ENCODE measurements at places on chromosomes 1 and 21.

DNA sequence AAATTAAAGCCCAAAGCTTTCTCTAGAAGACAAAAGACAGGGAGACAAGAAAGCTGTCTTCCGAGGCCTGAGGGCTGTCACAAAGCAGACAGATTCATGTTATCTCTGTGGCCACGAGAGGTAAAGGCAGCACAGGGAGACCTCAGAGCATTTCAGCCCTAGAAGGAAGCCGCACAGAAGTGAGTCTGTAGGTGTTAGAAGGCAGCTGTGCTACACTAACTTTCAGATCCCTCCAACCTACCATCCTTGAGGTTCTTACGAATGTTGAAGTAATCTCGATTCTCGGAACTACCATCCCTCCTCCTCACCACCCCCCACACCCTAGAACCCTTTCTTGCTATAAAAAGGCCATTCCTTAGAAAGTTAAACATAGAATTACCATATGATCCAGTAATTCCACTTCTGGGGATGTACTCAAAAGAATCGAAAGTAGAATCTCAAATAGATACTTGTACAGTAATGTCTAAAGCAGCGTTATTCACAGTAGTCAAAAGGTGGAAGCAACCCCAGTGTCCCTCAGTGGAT, 21.5 kb upstream of the LYST start:
- DNase-seq: no peak

GRCh38 chr1:185512442-185512841, 195.4 kb upstream of the IVNS1ABP start:
- no peak for DNase-seq

- no peak for DNase-seq
Observed at GRCh38 chr1:187634940-187635339, 806.2 kb downstream of the PLA2G4A start.

DNA sequence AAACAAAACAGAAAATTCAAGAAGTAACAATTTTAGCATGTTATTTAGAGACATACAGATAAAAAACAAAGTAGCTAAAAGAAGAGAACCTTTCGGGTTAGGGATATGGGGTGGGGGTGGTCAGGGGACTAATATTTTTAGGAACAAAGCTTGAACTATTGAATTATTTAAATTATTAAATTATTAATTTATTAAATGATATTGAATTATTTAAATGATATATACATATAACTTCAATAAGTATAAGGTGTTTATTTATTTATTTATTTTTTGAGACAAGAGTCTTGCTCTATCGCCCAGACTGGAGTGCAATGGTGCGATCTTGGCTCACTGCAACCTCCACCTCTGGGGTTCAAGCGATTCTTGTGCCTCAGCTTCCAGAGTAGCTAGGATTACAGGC, 36.0 kb downstream of the EIF2B3 start:
- DNase-seq: no peak

GRCh38 chr1:54114001-54114400, 38.8 kb downstream of the CDCP2 start:
- DNase-seq: no peak

DNA sequence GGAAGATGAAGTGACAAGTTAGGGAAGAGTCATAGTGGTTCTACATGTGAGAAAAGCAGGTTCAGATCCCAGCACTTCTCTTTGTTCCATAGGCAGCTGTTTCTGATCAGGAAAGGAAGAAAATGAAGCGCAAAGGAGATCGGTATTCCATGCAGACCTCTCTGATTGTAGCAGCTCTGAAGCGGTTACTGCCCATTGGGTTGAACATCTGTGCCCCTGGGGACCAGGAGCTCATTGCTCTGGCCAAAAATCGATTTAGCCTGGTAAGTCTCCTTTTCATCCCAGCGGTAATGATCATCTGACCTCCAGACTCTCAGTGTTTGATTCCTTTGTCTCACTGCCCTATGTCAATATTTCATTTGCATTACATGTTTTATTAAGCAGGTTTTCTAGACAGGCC, 173.6 kb downstream of the ZP4 start:
- no peak for DNase-seq

DNA sequence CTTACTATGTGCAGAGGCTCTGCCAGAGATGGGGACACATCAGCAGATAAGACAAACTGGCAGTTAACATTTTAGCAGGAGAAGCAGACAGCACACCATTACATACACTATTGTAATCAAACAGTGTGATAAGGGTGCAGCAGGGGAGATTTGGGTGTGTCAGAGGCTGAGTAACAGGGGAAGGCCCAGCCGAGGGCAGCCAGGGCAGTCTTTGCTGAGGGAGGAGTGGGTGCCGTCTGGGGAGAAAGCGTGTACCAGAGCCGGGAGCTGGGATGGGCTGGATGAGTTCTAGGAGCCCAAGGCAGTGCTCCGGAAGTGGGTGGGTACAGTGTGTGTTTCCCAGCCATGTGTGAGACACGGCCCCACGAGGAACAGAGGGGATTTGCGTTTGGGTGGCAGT, 31.2 kb downstream of the KCNA10 start:
- DNase-seq: no peak

GRCh38 chr1:175537571-175537970, 205.8 kb downstream of the TNR start:
- DNase-seq: no peak

DNA sequence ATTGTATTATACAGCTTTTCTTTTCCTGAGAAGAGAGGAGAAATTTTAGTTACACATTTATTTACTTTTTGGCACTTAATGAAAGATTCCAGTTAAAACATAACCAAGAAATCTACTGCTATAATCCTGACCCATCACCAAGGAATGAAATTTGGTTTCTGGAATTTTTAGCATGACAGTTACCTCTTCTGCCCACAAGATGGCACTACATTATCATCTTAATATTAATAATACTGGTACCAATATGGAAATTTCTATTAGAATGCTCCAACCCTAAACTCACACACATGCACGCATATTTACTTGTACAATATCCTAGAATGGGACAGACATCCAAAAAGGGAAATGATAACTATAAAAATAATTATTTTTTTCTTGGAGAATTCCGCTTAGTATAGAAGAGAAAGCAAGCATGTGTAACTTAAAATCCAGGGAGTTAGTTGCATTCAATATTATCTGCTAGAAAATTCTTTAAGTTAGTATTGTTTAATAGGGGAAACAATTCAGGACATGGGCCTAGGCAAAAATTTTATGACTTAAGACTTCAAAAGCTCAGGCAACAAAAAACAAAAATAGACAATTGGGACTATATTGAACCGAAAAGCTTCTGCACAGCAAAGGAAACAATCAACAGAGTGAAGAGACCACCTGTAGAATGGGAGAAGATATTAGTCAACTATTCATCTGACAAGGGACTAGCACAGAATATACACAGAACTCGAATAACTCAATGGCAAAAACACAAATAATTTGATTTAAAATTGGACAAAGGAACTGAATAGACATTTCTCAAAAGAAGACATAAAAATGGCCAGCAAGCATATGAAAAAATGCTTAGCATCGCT, 37.4 kb downstream of the MAP3K21 start:
- DNase-seq: no peak

DNA sequence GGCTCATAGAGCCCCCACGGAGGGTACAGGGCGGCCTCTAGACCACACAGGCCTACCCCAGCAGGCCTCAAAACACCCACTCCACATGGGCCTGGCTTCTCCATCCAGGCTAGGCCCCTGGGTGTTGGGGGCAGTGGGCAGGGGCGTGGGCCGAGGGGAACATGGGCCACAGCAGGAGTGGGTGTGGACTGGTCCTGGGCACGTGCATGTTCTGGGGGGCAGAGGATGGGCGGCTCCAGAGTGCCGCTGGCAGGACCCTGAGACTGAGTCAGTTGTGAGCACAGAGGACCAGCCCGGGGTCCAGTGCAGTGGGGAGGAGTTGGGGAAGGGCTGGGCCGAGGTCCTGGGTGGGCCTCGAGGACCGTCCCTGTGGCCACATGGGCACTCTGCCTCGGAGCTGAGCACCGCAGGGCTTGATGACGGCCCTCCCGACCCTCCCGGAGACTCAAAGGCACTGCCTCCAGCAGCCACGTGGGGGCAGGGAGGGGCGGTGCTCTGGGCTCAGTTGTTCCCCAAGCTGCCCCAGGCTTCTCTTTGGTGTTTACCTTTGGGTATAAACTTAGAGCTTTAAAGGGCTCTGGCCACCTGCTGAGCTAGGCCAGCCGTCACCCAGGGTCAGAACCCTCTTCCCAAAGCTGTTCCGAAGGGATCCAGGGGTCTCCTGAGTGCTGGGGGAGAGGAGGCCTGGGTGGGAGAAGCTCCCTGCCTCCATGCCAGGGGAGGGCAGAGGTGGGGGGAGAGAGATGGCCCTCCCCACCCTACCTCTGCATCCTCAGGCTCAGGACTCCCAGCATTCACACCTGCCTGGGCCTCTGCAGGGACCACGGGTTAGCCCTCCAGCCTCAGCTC, 79.9 kb downstream of the MORN1 start:
- no peak for DNase-seq

GRCh38 chr1:171743081-171743870, 1.4 kb upstream of the VAMP4 start:
- no peak for DNase-seq

- no peak for DNase-seq
Observed at GRCh38 chr21:36347278-36347961, 27.4 kb downstream of the MORC3 start.

- no peak for DNase-seq
Observed at GRCh38 chr1:117070124-117070523, 10.0 kb downstream of the TTF2 start.

- no peak for DNase-seq
Observed at GRCh38 chr1:201173736-201174135, 16.9 kb upstream of the IGFN1 start.

DNA sequence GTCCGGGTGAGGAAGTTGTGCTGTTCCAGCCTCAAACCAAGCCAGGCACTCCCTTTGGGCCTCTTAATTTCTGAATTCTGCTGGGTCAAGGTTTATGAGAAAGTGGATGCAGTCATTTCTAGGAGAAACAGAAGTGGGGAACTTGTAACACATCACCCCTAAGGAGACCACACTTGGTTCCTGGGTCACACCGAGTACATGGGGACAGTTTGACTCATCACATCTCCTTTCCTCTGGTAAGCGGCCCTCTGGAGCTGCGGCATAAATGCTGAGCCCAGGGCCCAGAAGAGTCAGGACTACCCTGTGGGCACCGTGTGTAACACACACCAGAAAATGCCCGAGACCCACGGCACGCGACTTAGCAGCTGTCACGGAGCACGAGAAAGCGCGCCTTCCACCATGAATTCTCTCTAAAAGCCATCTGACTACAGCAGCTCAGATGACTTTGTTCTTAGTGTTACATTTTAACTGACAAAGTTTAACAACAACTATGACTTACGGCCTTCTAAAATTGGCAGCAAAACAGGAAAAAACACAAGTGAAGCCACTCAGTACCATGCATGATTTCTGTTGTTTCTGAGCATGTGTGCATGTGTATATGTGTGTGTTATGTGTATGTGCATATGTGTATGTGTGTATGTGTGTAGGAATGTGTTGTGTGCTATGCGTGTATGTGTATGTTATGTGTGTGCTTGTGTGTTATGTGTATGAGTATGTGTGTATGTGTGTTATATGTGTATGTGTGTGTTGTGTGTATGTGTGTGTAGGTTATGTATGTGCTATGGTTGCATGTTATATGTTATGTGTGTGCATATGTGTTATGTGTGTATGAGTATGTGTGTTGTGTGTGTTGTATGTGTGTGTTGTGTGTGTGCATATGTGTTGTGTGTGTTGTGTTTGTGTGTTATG, 50.8 kb downstream of the TOMM20 start:
- no peak for DNase-seq

DNA sequence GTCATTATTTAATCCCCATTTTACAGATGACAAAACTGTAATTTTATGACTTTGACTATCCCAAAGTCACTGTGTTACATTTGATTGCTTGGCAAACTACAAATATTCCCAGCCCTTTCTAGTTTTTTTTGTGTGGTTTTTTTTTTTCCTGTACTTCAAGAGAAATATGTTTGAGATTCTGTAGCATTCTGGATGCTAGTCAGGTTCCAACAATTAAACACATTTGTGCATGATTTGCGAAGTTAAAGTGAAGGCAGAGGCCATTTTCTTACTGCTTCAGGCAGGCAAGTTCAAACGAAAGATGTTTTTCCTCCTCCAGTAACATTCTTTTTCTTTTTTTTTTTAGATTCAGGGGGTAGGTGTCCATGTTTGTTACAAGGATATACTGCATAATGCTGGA, 107.9 kb upstream of the SERTAD4 start:
- no peak for DNase-seq

- no peak for DNase-seq
Observed at GRCh38 chr1:17904290-17904689, 149.2 kb downstream of the ACTL8 start.

- no peak for DNase-seq
Observed at GRCh38 chr1:237164406-237165352, 122.7 kb downstream of the RYR2 start.

DNA sequence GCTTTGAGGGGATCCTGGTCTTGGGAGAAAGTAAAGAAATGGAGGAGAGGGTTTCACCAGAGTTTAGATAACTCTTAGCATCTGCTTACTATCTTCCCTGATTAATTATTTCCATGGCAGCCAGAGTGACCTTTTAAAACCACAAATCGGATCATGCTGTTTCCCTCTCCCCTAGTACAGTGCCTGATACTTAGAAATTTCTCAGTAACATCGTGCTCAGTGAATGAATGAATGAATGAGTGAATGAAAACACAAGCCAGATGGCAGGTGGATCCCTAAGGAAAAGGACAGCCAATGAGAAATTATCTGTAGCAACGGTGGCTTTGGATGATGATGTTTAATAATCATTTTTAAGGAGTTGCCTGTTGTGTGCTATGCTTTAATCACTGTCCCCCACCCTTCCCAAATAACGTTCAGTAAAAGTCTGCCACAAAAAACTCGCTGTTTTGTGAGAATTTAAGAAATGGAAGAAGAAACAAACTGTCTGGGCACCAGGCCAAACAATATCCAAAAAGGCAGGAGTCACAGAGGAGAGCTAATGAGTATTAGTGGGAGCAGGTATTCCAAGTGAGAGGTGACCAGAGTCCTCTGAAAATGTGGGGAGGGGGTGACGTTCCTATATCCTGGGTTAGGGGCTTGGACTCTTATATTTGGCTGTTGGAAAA, 737 bp upstream of the SMAP2 start:
- no peak for DNase-seq

GRCh38 chr1:112285746-112286145, 110.3 kb upstream of the CTTNBP2NL start:
- no peak for DNase-seq

GRCh38 chr1:110282395-110282794, 56.8 kb upstream of the RBM15 start:
- no peak for DNase-seq

GRCh38 chr1:77126307-77126706, 92.9 kb downstream of the PIGK start:
- DNase-seq: peak; percentile 34
